ENCODE measurements at places on chromosomes 2 and 18. TPM values are rescaled to one million over a fixed set of nuclear protein-coding genes. Genes with fewer than 3 reads are reported as not detected.

- DNase-seq, result no peak
Measured at GRCh38 chr2:239394978-239395377, 5.8 kb downstream of the HDAC4 start.

DNA sequence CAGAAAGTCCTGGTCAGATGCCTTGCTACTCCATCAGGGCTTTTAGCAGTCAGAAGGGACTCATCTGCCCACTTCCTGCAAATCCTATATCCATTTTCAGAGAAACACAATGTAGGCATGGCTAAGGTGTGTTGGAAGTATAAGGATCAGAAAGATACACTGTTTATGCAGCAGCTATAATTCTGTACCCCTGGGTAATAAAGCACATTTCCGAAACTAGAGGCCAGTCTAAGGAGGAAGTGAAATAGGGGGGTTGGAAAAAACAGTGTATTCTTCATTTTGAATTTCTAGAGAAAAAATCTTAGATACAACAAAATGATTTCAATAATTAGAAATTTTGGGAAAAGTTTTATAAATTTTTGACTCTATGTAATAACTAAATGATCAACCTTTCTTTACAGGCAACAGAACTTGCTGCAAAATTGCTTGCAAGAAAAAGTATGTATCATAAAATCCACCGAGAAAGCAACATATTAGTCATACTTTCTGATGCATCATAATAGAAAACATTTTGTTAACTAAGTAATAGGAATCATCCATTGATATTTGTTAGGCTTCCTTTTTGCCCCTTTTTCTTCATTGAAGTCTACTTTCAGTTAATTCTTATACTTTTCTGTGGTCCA is 47.4 kb downstream of the FSIP2 start:
- DNase-seq, result no peak

GRCh38 chr18:35497027-35497369 is 762 bp downstream of the INO80C start:
- DNase-seq, result peak; percentile 19

DNA sequence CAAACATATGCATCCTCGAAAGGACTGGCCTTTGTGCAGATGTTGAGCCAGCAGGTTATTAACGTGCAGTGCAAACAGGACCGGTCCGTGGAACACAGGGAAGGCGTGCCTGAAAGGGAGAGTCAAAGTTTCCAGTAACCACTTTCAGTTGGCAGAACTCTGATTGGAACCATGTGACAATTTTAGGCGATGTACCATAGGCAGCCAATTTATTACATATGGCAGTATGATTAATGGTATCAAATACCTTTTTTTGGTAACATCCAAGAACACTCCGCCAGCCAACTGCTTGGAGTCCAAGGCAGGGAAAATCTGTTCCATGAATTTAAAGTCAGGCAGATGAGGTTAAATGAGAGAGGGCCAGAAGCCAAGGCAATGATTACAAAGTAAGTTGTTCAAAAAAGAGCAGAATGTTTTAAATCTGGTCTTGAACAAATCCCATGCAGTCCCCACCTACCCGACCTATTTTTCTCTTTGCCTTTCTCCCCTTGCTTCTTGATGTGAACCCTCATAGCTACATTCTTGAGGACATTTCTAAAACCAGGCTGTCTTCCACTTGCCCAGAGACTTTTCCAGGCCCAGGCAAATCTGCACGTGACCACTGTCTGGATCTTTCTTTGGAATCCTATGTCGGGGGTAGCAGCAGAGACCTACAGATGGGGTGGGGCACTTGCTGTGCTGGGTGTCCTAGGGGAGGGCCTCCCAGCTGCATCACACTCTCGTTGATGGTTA is 351.7 kb downstream of the HRH4 start:
- no peak for DNase-seq

Gene SPR
- 0.54 TPM for total RNA-seq

Gene FAP
- not detected for total RNA-seq

Gene HOXD8
- total RNA-seq, result not detected

Gene NEU4
- 9.2 TPM for total RNA-seq

Data from hematopoietic multipotent progenitor cell (in vitro differentiated cells).